ENCODE measurements at places on chromosomes 12 and 14. TPM values are rescaled to one million over a fixed set of nuclear protein-coding genes. Genes with fewer than 3 reads are reported as not detected.

DNA sequence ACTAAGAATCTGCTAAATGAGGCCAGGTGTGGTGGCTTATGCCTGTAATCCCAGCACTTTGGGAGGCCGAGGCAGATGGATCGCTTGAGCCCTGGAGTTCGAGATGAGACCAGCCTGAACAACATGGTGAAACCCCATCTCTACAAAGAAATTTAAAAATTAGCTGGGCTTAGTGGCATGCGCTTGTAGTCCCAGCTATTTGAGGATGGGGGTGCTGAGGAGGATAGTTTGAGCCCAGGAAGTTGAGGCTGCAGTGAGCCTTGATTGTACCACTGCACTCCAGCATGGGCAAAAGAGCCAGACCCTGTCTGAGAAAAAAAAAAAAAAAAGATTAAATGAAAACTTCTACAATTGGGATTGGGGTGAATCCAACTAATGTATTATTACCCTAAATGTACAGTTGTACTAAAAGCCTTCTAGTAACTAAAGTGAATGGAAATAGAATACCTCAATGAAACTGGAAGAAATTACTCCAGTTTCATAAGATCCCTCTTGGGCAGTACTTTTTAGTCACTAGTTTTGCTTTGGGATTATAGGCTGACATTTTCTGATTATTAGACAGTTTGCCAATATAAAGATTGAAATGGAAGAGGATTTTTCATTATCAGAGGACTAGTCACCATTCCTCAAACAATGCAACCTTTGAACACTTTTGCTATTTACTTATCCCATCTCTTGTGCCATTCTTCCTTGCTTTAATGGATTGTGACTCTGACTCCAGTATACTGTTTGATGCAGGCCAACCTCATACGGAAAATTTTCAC, 14.3 kb downstream of the COCH start:
- no peak for DNase-seq

DNA sequence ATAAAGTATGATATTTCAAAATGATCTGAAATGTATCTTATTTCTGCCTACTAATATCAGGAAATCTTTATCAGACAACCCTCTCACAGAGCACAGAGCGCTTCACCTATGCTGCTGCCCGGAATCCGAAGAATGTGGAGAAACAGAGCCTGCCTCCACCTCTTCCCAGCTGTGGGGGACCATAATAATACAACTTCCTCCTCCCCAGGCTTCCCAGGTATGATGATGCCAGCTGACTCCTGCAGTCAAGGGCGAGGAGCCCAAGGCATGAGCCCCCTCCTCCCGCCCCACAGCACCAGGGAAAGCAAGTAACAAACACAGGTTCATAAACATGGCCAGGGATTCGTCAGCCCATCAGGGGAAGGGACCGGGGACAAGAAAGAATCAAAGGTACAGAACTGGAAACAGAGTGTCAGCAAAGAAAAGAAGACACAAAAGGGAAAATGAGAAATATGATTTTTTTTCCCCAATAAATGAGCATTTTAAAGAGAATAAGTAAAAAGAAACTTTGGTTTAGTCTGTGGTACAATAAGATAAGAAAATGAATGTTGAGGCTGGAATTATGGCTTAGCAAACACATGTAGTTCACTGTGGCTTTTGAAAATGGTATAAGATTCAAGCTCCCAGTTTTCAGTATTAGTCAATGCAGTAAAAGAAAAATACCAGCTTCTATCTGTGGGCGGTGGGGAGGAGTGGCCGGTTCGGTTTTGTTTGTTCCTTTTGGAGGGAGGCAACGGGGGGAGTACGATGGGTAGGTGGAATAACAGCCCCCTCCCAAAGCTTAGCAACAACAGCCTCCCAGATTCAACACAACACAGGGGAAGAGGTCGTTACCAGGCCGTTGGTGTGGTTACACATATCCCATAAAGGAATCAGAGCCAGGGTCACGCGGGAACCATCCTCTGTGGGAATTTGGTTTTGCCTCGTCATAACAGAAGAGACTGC, 68.3 kb downstream of the SETD3 start:
- DNase-seq: no peak

DNA sequence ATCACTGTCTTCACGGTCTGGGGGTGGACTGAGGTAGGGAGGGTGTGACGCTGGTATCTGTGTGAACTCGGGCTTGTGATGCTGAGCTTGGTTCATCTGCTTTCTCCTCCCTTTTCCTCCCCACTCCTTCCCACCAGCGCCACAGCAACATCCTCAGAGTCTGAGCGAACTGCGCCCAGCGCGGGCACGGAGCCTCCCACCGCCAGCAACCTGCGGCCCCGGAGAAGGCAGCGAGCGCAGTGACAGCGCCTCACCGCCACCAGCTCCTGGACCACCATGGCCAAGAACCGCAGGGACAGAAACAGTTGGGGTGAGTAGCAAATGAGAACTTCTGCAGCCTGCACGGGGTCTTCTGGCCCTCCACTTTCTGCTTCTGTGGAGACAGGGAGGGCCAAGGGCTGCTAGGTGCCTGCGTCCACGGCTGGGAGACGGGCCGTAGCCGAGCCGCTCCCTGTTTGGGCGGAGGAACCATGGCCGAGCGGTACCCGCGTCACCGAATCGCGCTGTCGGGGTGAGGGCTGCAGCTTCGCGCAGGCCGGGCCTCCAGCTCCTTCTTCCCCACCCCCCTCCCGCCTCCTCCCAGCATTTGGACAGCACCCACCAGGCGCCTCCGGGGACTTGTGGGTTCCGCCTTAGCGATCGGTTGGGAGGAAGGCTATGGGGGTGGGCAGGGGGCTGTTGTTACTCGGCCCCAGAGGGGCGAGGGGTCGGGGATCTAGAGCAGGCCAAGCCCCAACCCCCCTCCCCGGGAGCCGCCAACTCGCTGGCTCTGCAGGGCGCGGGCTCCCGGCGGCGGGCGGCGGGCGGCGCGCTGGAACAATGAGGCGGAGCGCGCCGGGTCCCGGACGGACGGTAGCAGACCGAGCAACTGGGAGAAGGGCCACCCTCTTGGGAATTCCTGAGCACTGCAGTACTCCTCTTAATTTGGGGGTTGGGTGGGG, at the start of gene ATL1:
Gene ATL1 (plus strand): TSS at position 156 of the 941 bp plus-strand sequence. CDS start 121 bp downstream, at position 277.
- peak; percentile 68 for DNase-seq

- DNase-seq: no peak
Measured at GRCh38 chr12:46124132-46124847, 133.9 kb upstream of the SCAF11 start.

DNA sequence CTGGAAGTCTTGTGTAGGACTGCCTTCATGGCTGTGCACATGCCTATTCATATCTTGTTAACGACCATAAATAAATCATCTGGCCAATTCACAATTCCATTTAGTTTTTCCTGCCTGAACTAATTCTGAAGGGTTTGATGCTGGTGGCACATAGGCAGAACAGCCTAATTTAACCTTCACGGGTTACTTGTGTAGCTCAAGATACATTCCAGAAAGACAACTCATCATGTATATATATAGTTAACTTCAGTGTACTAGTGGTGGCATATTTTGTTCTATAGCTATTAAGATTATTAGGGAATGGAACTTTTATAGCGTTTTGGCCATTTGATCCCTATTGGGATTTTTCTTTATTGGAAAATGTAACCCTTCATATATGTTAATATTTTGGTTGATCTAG, 31.4 kb downstream of the CFAP54 start:
- DNase-seq: no peak

DNA sequence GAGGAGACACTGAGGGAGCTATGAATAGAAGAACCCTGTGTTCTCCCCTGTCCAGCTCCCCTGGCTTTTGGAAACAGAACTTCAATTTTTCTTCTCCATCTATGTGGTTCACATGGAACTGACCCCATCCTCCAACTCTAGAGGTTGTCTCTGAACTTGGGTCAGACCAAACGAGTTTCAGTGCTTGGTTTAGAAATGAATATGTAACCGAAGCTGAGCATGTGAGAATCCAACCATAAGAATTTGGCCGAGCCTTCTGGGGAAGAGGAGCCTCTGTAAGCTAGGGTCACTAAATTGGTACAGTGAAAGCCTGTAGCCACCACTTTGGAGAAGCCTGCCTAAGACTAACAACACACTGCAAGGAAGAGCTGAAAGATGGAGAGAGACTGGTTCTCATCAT, 464.4 kb downstream of the ZFP36L1 start:
- DNase-seq: no peak

DNA sequence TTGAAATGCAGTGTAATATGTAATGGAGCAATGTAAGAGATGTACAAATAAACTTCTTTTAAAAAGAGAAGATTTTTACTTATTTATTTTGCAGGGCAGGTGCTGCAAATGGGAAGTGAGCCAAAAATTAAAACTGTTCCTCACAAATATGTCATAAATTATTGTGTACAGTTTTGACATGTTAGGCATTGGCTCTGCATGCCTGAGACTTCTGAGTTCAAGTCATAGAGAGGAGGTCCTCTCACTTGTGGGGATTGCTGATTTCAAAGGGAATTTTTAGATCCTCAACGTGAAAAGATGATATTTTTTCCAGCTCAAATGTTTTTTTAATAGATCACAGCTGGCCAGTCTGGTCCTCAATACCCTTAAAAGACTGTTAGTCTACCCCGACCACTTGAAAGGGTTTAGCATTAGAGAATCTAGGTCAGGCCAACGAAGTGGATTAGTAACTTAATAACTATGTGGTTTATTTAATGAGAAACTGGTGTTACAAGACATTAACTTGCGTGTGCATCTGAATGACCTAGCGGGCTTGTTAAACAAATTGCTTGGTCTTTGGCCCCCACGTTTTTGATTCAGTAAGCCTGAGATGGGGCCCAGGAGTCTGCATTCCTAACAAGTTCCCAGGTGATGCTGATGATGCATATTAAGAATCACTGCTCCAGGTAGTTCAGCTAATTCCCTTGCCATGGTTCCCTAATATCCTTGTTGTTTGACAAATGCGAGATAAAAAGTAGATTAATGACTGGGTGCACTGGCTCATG, 30.9 kb upstream of the WDR89 start:
- no peak for DNase-seq

DNA sequence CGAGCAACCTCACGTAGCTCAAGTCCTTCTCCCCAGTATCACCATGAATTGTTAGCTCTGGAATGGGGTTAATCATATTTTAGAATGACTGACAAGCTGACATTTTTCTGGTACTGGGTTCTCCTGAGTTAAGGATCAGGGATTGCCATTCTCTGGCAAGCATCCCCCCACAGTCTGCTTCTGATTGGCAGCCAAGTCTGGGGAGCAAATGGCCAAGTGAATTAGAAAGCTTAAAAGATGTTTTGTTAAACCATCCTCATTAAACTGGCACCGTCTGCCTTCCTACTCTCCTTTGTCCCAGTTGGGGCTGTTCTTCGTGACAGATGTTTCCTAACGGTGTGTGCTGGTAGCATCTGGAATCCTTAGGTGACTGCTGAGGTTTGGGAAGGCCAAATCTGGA, 17.2 kb upstream of the CISTR start:
- no peak for DNase-seq

DNA sequence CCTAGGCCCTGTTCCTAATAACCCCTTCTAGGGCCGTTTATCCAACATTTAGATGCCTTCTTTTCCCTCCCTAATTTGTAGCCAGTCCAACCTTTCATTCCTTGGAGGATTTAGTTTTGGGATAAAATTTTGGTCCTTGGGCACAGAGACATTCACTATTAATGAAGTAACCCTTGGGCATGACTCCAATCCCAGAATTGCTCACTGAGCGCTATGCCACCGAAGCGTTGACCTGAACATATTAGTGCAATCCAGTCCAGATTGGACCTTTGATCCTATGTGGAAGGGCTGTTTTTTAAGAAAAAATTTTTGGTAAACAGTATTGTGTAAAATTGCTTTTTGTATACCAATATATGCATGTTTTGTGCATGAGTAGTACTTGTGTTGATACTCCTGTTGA, 10.0 kb downstream of the DACT1 start:
- DNase-seq: no peak

- no peak for DNase-seq
Measured at GRCh38 chr12:63066782-63067181, 84.2 kb downstream of the AVPR1A start.

GRCh38 chr12:57240926-57241401, 10.0 kb downstream of the STAC3 start:
- no peak for DNase-seq

The CELA1 gene
- total RNA-seq: not detected

The POU6F1 gene
- 1.1 TPM for total RNA-seq

The CCND2 gene
- 386 TPM for total RNA-seq

The GLS2 gene
- 0.65 TPM for total RNA-seq

The FNTB gene
- total RNA-seq: 12.9 TPM

The DNM1L gene
- total RNA-seq: 114 TPM
